ENCODE measurements at places on chromosomes 7 and 10. TPM values are rescaled to one million over a fixed set of nuclear protein-coding genes. Genes with fewer than 3 reads are reported as not detected.

GRCh38 chr10:8321990-8322389, 267.5 kb downstream of the GATA3 start:
- DNase-seq: no peak

DNA sequence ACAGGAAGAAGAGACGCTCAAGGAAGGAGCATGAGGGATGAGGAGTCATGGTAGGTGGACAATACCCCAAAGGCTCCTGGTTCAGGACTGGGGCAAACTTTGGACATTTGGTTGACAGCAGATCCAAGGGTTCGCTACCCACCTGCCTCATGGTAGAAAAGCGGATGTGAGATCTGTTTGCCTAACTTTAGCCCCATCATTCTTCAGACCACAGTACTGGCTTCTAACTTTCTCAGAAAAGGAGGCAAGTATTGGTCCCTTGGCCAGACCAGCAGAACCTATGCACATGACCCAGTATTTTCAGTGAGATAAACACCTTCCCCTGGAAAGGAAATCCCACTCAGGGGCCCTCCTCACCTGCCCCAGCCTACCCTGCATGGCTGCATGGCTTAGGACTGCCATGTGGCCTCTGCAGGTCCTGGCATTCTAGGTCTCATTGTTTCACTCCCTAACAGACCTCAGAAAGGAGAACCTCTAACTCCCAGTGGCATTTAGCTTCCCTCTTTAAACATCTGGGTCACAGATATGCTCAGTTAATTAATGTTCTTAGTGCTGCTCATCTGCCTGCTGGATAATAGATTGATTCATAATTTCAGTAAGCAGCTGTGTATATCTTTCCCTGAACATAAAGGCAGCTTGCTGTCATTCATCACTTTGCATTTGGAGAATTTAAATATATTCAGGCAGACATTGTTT, 574.1 kb downstream of the GALNT17 start:
- DNase-seq: no peak

GRCh38 chr10:29585488-29585976, 49.2 kb downstream of the SVIL start:
- DNase-seq: no peak

DNA sequence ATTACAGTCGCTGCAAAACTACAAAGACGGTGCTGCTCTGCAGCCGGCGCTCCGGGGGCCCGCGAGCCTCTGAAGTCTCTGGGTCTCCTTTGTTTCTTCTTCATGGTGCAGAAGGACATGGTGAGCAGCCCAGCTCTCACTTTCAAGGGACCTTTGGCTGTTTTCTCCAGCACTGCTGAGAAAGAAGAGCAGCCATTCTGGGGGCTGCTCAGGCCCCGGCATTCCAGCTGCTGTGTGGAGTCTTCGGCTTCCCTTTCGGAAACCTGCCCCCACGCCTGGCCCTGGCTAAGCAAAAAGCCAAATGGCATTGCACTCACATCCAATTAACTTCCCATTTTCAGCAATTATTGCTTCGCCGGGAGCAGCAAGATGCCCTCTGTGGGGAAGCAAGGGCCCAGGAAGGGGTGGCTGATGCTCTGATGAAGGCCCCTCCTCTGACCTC, 555.7 kb downstream of the PTPRN2 start:
- DNase-seq: no peak

The LIPF gene
- not detected for total RNA-seq

The VWA2 gene
- total RNA-seq: not detected

The MACROH2A2 gene
- 17.6 TPM for total RNA-seq

All from MCF 10A (cell line).